PC-3 (cell line): ENCODE measurements at places on chromosomes 7 and 10.
A peak's percentile ranks its signal among the peaks of the same experiment; 100 is the strongest.

- DNase-seq, result no peak
These were observed 8.4 kb upstream of the URGCP start for GRCh38 chr7:43914795-43915194.

- no peak for DNase-seq
These were observed 65.7 kb upstream of the FAM204A start for GRCh38 chr10:118407777-118408176.

GRCh38 chr7:107937531-107937930, 46.5 kb downstream of the DLD start:
- no peak for DNase-seq

GRCh38 chr10:58675321-58675720, 162.6 kb downstream of the BICC1 start:
- DNase-seq, result no peak

DNA sequence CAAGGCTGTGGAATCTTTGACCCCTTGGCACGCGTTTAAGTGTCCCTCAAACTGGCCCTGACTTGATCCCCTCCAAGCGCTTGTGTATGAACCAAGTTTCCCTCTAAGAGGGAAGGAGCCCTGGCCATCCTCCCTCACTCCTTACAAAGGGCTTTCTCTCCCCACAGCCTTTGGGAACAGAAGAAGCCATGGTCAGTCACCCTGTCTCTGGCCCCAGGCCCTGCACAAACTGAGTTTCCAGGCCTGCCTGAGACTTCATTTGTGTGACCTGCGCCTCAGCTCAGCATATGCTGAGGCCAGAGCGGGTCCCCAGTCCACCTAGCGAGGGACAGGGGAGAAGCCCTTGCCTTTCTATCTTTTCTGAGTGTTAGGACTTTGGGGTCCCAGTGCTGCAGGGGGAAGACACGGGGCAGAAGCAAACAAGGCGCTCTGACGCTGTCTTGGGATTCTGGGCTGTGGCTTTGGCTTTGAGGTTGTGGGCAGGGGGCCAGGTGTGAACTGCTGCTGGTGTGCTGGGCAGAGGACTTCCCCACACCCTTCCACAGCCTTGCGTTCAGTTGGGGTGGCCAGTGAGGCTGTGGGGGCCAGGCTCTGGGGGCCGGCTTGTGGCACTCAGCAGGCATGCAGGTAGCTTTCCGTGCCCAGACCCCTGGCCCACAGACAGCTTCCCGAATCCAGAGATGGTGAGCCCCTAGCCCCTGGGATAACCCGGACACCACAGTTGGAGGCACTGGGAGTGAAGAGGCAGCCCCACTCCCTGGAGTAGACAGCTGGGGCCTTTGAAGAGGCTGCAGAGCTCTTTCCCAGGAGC, 1.5 kb downstream of the RET start:
- no peak for DNase-seq

DNA sequence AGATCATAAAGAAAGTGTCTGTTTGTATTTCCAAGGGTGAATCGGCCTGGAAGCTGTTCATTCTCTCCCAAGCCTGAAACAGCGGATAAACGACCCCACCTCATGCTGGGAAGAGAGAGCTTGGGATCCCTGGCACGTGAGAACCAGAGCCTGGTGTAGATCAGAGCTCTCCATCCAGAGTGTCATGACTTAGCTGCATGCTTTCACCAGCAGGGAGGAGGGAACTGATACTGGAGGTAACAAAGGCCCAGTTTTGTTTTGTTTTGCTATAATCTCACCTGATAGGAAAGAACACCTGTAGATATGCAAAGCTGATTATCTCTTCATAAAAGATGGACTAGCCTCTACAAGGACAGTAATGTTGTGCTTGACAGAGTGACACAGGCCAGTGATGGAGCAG, 236.6 kb downstream of the POM121L12 start:
- no peak for DNase-seq

- no peak for DNase-seq
These were observed 76.7 kb upstream of the MTPN start for GRCh38 chr7:136053689-136054485.

- no peak for DNase-seq
These were observed 361.1 kb downstream of the GLRX3 start for GRCh38 chr10:130497056-130498010.

DNA sequence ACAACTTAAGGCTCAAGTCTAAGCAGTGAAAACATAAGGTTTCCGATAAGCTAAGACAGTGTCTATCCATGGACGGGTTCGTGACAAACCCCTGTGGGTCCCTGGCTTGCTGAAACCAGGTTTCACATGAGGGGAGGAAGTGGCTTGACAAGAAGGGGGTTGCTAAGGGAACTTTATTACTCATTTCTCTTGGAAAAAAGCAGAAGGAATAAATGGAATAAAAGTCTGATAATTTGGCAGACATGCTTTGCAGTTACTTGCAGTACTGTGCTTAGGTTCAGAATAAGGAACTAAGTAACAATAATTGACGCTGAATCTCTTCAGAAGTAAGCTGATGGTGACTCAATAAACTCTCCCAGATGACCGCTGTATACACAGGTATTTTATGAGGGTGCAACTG, 34.7 kb downstream of the RBM17 start:
- no peak for DNase-seq

- DNase-seq, result no peak
These were observed 217.2 kb upstream of the PLXNA4 start for GRCh38 chr7:132793474-132793873.

GRCh38 chr10:32985775-32986350, 27.8 kb upstream of the ITGB1 start:
- DNase-seq, result peak; percentile 95

DNA sequence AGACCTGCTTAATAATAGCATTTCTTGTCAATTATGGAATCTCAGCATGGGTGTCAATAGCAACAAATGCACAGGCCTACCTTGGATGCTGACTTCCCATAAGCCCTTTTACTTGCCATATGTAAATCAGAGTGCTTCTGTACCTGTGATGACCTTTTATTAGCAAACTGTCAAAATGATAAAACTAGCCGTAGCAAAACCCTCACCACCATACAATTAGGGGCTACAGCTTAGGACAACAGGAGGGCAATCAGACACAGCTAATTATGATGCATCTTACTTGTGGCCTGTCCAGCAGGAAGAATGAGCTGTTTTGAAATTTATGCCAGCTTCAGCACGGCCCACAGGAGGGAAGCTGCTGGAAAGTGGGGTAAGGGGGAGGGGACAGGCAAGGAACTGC, 201.6 kb downstream of the TAX1BP1 start:
- no peak for DNase-seq

- peak; percentile 40 for DNase-seq
These were observed 271.7 kb downstream of the BICC1 start for GRCh38 chr10:58784361-58784760.

- DNase-seq, result no peak
These were observed 161.0 kb downstream of the WDR37 start for GRCh38 chr10:1217237-1217587.

DNA sequence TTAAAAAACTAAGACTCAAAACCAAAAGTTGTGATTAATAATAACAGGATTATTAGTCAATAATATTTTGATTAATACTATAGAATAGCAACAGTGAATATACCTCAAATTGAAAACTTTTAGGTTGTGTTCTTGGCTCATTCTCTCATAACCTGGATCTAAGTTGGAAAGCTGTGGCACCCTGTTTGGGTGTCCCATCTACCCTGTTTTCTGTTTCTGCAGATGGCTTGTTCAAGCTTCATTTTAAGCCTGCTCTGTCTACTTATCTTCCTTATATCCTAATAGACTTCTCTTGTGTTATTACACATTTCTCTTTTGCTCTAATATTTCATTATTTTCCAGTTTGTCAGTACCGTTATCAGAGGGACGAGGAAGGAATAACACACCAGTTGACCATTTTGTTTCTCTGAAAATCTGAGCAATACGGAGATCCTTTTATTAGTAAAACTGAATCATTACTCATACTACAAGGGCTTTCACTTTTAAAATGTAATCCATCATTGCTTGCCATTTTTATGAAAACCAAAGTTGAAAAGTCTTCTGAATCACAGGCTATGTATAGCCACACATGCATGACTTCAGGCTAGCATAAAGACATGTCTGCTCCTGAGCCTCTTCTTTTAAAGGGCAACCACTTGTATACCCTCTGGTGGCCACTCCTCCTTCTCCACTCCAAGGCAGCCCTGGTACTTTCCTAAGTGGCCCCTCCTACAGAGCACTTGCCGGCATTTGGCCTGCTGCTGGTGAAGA, 22.3 kb downstream of the COX15 start:
- no peak for DNase-seq

DNA sequence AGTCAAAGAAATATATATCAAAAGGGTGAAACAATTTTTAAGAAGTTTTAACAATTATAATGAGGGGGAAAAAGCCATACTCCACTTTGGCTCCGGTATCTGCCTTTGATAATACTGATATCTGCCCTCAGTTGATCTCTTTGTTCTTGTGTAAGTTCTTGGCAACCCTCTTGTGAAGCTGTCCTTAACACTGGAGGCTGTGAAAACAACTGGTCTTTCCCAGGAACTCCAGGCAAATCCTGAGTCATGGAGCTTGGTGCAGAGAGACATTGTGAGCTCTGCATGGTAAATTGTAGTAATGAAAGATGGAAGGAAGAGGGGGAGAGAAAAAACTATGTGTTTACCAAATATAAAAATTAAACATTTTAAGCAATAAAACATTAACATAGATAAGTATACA, 11.9 kb upstream of the ERVW-1 start:
- no peak for DNase-seq

GRCh38 chr7:129748356-129749109, 137.0 kb downstream of the NRF1 start:
- DNase-seq, result no peak

DNA sequence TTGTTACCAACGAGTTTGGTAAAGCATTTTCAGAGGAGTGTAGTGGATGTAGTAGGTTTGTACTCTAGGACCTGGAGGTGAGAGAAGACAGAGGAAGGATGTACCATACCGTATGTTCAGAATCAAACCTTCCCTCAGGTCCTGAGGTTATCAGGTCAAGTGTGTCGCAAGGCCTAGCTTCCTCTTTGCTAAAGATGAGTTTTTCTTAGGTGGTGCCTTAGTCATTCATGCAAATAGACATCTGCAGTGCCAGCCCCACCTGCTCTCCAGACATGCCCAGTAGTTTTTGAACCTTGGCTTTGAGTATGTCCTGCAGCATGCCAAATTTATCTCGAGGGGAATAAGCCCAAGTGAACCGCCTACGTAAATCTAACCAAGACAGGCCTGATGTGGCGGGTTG, 71.3 kb downstream of the HDAC9 start:
- no peak for DNase-seq

DNA sequence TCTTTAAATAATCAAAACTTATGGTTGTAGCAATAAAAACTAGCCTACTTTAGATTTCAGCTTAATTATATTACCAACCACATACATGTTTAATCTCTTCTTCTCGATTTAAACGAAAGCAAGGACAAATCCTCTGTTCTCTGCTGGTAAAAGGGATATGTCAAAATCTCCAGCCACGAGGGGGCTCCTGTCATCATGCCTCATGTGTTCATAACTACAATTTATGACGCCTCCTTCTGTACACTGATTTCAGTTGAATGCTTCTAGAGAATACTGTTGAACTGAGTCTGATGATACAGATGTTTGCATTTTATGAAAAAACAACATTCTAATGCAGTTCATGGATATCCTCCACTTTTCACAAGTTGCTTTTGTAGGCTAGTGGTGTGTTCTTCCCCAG, 220.0 kb upstream of the DPP6 start:
- DNase-seq, result no peak

- DNase-seq, result no peak
These were observed 60.1 kb downstream of the ZNF783 start for GRCh38 chr7:149321978-149322541.

DNA sequence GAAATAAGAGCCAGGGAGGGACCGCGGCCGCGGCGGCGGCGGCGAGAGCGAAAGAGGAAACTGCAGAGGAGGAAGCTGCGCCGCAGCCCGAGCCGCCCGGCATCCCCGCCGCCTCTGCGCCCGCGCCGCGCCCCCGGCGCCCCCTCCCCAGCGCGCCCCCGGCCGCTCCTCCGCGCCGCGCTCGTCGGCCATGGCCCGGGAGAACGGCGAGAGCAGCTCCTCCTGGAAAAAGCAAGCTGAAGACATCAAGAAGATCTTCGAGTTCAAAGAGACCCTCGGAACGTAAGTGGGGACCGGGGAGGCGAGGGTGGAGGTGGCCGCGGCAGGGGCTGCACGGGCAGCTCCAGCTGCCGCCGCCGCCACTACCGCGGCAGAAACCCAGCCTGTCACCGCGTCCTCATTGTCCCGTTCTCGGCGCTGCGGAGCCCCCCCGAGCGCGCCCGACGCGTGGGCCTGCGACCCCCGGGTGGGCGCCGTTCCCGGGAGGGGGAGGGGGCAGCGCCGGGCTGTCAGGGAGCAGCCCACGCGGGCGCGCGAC, 351 bp downstream of the CAMK1D start:
- DNase-seq, result no peak

- DNase-seq, result peak; percentile 55
These were observed 588 bp downstream of the GLI3 start for GRCh38 chr7:42236266-42236975.

DNA sequence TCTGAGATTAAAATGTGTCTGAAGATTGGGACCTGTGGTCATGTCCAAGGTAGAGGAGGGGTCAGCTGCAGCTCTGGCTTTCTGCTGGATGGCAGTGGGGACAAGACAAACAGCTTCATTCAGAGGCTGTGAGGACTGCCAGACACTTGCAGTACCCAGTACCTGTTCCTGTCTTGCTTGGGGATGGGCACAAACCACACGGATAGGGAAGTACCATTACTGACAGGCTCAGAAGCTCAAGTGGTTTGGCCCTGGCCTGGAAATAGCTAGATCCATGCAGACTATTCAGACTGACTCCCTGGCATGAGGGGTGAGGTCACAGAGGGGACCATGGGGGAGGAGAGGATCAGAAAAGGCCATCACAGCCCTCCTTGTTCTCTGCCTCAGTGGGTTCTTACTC, 56.0 kb upstream of the COMTD1 start:
- no peak for DNase-seq

GRCh38 chr10:48800007-48800675, 115.5 kb downstream of the WDFY4 start:
- DNase-seq, result no peak

GRCh38 chr7:111401516-111401915, 160.8 kb downstream of the IMMP2L start:
- no peak for DNase-seq
